ENCODE measurements at places on chromosomes 16 and 17. TPM values are rescaled to one million over a fixed set of nuclear protein-coding genes. Genes with fewer than 3 reads are reported as not detected.
A peak's percentile ranks its signal among the peaks of the same experiment; 100 is the strongest.

GRCh38 chr16:1537763-1538289, 4.4 kb downstream of the TMEM204 start:
- H3K27ac ChIP-seq = no peak overlapping the region
- peaks cover 3% of the 10 kb centered on the region for H3K4me1 ChIP-seq
- no peak overlapping the region for H3K4me3 ChIP-seq

SLC12A4 gene
- total RNA-seq = 37.3 TPM

DNA sequence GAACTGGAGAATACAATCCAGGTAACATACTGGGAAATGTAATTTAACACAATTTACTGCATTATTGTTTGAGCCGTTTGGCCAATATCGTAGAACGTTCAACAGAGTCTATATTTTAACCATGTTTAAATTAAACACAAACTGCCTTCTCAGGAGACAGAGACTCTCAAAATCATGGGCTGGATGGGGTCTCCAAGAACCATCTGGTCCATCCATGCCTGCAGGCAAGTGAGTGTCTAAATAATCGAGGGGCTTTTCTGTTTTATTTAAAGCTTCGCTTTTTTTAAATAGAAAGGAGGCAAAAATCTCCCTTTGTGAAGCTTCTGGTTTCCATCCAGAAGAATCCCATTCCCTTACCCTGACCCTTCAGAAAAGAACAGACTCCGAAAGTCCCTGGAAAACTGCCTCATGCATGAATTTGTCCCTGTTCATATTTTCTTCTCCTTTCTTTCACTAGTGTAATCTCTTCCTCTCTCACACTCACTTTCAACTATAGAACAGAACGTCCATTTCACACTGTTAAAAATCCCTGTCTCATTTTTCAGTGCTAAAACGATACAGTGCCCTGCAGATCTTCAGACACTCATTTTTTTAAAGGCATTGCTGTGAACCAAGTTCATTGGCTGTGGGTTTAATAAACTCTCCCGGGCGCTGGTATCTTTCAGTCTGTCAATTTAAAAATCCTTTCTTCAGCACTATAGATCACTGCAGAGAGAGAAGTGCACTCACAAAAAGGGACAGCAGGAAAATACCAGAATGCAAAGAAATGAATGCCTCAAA, 111.4 kb upstream of the TOM1L1 start:
- no peaks in the 10 kb centered on the region for H3K36me3 ChIP-seq
- no peaks in the 10 kb centered on the region for H3K4me1 ChIP-seq
- H3K4me3 ChIP-seq = no peak overlapping the region
- no peak for DNase-seq
- no peaks in the 10 kb centered on the region for H3K27me3 ChIP-seq
- H3K27ac ChIP-seq = no peak overlapping the region

TMC8 gene
- 7.9 TPM for total RNA-seq

DNA sequence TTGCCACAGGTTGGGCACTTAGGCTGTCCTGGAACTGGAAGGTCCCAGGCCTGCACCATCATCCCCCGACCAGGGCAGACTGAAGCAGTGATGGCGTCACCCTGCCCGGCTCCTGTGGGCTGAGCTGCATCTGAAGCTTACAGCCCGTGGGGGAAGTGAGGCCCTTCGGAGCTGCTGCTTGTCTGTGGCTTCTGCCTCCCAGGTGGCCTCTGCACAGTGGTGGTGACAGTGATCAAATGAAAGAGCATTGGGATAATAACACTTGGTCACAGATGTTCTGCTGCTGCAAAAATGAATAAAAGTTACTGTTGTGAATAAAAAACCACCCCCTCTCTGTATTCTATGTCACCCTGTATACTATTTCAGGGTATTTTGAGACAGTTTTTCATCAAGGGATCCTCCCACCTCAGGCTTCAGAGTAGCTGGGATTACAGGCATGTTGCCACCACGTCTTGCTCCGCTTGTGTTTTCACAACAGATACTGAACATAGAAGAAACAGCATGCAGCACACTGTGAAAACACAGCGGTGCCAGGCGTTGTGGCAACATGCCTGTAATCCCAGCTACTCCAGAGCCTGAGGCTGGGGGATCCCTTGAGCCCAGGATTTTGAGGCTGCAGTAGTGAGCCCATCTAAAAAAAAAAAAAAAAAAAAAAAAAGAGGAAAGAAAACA, 165.0 kb downstream of the LGALS9B start:
- H3K36me3 ChIP-seq = no peaks in the 10 kb centered on the region
- H3K27ac ChIP-seq = no peak overlapping the region
- no peaks in the 10 kb centered on the region for H3K4me1 ChIP-seq
- H3K4me3 ChIP-seq = no peak overlapping the region

DNA sequence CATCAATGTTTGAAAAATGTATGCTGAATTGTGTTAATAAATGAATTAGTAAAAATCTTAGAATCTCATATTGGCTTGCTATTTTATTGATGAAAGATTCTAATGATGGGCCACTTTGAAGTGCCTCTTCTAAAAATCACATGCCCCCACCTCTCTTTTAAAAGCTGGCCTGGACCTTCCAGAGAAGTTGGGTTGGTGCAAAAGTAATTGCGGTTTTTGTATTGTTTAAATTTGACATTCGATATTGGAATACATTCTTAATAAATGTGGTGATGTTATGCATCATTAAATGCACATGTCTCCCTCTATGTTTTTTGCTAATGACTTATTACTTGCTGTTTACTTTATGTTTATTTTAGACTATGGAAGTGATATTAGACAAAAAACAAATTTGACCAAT, 314.6 kb upstream of the C16orf82 start:
- H3K27ac ChIP-seq = no peak overlapping the region
- no peak for DNase-seq
- no peaks in the 10 kb centered on the region for H3K27me3 ChIP-seq
- H3K4me1 ChIP-seq = no peaks in the 10 kb centered on the region

DNA sequence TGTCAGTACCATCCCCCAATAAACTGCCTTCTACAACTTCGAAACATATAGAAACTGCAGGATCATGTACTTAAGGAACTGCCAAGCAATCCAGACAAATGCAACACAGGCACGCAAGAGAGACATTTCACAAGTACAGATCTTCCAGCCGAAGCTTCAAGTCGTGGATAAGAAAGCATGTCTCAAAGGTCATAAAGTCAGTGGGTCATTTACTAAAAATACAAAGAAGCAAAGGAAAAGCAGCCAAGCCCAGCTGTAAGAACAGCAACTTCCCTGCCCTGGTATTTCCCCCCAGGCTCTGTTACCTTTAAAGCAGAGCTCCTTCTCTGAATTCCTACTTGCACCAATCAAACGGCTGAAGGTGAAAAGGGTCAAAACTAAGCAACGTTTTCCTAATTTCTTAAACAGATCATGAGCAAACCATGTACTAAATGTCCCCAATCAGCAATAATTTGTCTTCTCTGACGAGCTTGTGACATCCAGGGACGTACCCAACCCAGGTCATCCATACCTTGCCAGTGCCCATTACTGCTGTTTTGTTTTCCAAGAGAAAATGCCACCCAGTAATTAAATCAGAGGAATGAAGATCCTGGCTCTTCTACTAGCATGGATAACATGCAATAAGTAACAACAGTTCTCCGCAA, 1.7 kb downstream of the AKTIP start:
- H3K27me3 ChIP-seq = no peaks in the 10 kb centered on the region
- peaks cover 3% of the 10 kb centered on the region for H3K36me3 ChIP-seq
- no peak overlapping the region for H3K4me3 ChIP-seq
- peaks cover 28% of the 10 kb centered on the region for H3K4me1 ChIP-seq

GRCh38 chr17:42554250-42555121, 1.8 kb downstream of the HSD17B1 start:
- H3K4me1 ChIP-seq = peaks cover 8% of the 10 kb centered on the region
- peak; percentile 76 for DNase-seq
- H3K4me3 ChIP-seq = peak overlapping the region; percentile 71
- no peaks in the 10 kb centered on the region for H3K27me3 ChIP-seq

DNA sequence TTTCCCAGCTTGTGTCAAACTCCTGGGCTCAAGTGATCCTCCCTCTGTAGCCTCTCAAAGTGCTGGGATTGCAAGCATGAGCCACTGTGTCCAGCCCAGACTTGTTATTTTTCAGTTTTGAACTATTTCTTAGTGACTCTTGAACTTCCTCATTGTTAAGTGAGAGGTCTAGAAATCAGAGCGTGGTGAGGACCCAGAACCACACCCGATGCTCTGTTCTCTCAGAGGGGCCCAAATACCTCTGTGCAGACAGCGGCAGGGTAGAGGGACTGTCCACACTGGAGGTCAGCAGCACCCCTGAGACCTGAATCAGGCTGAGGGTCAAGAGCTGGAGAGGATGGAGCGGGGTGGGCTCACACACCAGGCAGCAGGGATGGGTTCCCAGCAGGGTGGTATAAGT, 47.7 kb upstream of the MEAK7 start:
- no peaks in the 10 kb centered on the region for H3K4me1 ChIP-seq
- no peak overlapping the region for H3K27ac ChIP-seq
- DNase-seq = no peak
- H3K4me3 ChIP-seq = no peak overlapping the region
- no peaks in the 10 kb centered on the region for H3K27me3 ChIP-seq

CCL3 gene
- 5.6 TPM for total RNA-seq

DNA sequence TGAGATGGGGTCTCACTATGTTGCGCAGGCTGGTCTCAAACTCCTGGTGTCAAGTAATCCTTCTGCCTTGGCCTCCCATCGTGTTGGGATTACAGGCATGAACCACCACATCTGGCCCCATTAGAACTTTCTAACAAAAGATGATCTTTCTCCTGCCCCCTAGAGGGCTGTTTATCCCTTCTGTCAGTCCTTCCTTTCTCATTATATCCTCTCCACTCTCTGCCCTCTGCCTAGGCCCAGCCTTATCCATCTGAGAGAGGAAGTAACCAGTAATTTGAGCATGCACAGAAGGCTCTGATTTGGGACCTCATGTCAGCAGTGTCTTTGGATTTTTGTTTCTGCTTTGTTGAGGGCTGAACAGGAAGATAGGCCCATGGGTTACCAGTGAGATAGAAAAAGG, 4.4 kb upstream of the DHX40 start:
- H3K27ac ChIP-seq = no peak overlapping the region
- no peak for DNase-seq
- no peak overlapping the region for H3K4me3 ChIP-seq
- no peaks in the 10 kb centered on the region for H3K4me1 ChIP-seq
- H3K36me3 ChIP-seq = no peaks in the 10 kb centered on the region

DNA sequence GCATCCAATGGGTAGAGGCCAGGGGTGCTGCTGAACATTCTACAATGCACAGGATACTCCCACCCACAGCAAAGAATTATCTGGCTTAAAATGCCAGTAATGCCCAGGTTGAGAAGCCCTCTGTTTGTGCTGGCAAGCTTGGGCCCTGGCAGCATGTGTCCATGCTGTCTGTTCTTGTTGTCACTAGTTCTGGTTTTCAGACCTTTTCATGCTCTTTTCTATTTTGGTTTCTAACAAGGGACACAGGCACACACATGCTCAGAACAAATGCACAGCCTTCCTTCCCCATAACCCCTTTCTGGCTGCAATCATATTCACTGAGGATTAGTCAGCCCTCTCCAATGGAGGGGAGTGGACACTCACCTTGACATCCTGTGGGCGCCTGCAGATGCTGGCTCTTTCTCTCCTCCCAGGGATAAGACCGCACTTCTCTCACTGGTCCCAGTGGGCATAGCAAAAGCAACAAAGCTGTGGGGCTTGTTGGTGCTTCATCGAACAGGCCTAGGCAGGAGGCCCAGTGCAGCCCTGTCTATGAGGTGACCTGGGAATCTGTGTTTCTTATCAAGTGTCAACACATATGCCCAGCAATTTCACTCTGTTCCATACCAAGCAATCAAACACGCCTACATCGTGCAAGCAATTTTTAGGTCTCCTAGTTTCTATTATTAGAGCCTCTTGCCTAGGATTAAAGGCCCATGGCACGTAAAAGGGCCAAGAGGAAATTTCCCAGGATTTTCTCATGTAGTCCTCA, 271.1 kb upstream of the CCL2 start:
- H3K4me1 ChIP-seq = no peaks in the 10 kb centered on the region
- H3K27me3 ChIP-seq = peaks cover 3% of the 10 kb centered on the region
- H3K36me3 ChIP-seq = no peaks in the 10 kb centered on the region
- no peak overlapping the region for H3K4me3 ChIP-seq
- DNase-seq = no peak

GGT6 gene
- 1.1 TPM for total RNA-seq

CCDC40 gene
- total RNA-seq = 0.93 TPM

GRCh38 chr17:49452661-49453060, 38.0 kb upstream of the PHB1 start:
- no peak overlapping the region for H3K4me3 ChIP-seq
- H3K27me3 ChIP-seq = no peaks in the 10 kb centered on the region
- H3K4me1 ChIP-seq = no peaks in the 10 kb centered on the region

- no peaks in the 10 kb centered on the region for H3K36me3 ChIP-seq
- no peak overlapping the region for H3K27ac ChIP-seq
- H3K27me3 ChIP-seq = no peaks in the 10 kb centered on the region
- H3K4me3 ChIP-seq = no peak overlapping the region
Observed at GRCh38 chr17:49379926-49380325, 17.9 kb upstream of the ZNF652 start.

NKD1 gene
- total RNA-seq = 3.5 TPM

CMTM1 gene
- 0.84 TPM for total RNA-seq

CFDP1 gene
- total RNA-seq = 20.5 TPM

DNA sequence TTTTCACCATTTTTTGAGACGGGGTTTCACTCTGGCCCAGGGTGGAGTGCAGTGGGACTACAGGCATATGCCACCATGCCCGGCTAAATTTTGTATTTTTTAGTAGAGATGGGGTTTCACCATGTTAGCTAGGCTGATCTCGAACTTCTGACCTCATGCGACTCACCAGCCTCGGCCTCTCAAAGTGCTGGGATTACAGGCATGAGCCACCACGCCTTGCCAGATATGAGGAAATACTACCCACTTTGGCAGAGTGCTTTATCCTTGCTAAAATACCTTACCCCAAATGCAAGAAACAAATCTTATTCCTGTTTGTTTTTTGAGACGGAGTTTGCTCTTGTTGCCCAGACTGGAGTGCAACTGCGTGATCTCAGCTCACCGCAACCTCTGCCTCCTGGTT, 62.9 kb upstream of the MGAT5B start:
- DNase-seq = no peak
- H3K27me3 ChIP-seq = no peaks in the 10 kb centered on the region
- no peak overlapping the region for H3K27ac ChIP-seq
- no peak overlapping the region for H3K4me3 ChIP-seq
- H3K36me3 ChIP-seq = no peaks in the 10 kb centered on the region

DNA sequence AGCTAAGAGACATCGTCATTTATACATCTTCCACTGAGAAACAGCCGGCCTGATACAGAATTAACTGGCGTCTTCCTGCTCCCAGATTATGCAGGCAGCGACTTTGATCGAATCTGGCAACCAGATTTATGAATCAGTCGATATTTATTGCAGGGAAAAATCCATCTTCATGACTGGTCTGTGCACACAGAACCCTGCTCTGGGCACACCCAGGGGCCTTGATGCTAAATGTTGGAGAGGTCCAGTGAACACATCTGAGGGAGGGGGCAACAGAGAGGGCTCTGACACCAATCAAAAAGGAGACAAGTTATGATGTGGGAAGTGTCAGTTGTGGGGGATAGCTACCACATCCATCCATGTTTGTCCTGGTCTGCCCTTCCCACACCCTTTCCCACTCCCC, 102.9 kb downstream of the TMEM132E start:
- H3K4me1 ChIP-seq = no peaks in the 10 kb centered on the region
- H3K27me3 ChIP-seq = peaks cover 2% of the 10 kb centered on the region

Measured in liver (tissue), 10 donors.